ENCODE measurements at places on chromosomes 7 and 10. TPM values are rescaled to one million over a fixed set of nuclear protein-coding genes. Genes with fewer than 3 reads are reported as not detected.

The PRR15 gene
- not detected for total RNA-seq

DNA sequence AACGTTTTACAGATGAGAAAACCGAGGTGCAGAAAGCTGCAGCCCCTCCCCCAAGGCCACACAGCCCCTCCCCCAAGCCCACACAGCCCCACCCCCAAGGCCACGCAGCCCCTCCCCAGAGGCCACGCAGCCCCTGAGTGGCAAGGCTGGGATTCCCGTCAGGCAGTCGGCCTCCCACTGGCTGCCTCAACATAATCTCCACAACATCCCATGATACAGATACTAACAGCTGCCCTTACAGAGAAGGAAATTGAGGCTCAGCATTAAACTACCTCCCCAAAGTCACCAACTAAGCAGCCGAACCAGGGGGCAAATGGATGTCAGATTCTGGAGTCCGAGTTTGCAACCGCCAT lies 15.9 kb downstream of the SH3PXD2A start:
- DNase-seq = no peak

The HTR5A gene
- not detected for total RNA-seq

DNA sequence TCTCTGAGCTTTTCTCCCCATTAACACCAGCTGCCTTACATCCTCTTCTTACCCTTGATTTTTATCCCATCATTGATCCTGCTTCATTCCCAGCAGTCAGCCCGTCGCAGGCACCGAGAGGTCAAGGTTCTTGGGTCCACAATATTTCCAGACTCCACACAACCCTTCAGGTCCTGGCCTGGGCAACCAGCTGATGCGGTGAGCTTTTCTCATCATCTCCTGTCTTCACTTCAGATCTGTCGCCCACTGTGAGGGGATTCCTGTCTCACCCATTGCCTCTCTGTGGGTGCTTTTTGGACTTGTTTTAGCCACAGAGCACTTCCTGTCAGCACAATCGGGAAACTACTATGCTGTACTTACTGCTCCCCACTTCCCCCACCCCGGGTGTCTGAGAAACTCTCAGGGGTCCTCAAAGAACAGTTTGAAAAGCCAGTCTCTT lies 8.4 kb upstream of the PVRIG start:
- no peak for DNase-seq

The PRF1 gene
- not detected for total RNA-seq

DNA sequence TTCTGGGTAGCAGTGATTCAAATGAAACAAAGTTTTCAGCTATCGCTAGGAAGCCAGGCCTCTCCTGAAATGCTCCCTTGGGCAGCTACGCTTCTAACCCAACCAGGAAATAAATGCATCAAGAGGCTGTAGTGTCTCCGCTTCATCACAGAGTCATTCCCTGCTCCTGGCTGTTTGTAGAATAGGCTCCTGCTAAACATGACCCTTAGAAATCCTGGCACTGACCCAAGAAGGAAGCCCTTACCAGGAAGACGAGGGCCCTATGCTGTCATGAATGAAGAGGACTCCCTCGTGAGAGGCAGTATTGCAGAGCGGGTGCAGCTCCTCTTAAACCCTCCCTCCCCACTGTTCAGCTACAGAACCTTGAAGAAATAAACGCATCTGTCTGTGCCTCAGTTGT lies 48.3 kb downstream of the NOD1 start:
- DNase-seq = no peak

DNA sequence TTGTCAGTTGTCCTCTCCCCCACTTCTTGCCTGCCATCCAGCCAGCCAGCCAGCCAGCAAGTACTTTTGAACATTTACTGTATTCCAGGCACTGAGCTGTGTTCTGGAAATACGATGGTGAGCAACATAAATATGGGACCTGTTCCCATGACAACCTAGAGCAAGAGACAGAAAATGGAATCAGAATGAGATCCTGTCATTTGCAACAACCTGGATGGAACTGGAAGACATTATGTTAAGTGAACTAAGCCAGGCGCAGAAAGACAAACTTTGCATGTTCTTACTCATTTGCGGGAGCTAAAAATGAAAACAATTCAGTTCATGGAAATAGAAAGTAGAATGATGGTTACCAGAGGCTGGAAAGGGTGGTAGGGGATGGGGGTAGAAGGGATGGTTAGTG lies 140.7 kb downstream of the ICA1 start:
- peak; percentile 2 for DNase-seq

GRCh38 chr10:2342206-2342605 lies 604.9 kb upstream of the ADARB2 start:
- DNase-seq = no peak

GRCh38 chr10:127657056-127657455 lies 79.9 kb upstream of the FOXI2 start:
- DNase-seq = no peak

The SLC18A3 gene
- total RNA-seq = not detected

DNA sequence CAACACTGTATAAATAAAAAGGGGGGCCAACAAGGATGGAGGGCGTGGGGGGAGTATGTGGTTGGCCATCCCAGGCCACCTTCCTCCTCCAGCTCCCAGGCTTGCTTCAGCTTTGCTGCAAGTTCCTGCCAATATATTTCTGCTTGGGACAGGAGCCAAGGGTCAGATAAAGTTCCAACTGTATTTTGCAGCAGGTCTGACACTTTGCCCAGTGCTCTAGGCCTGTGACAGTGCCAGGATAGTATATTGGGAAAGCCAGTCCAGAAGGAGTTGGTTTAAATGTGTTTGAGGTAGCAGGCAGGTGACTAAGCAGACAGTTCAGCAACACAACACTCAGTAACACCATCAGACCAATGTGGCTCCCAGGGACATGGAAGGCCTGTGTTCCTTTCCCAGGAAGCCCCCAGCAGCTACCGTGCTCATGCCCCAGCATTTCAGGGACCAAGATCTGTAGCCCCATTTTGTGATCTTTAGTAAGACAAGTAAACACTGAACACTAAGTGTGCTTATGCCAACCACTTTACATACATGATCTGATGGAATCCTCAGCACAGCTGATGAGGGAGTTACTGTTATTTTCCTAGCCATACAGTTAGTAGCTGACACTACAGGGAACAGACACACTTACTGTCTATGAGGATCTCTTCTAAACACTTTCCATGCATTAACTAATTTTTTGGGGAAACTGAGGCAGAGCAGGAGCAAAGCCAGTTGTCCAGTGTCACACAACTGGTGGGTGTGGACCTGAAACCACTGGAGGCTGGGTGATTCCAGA lies 38.9 kb downstream of the DNAJB12 start:
- DNase-seq = peak; percentile 50

DNA sequence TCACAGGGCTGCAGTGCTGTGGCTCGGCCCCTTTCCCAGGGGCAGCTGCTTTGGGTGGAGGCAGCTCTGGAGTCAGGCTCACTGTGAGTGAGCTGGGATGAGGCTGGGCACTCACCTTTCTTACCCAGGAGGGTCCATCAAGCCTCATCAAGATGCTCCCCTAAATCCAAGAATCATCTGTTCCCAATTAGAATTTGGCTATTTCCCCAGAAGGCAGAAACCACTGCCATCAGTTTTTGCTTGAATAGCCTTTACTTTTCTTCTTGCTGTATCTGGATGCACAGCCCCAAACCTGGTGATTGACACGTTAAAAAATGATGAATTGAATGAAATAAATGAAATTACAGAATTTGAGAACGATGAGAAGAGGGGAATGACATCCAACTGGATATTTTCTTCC lies 74.3 kb upstream of the LYZL1 start:
- no peak for DNase-seq

GRCh38 chr7:23973264-23973663 lies 263.2 kb downstream of the STK31 start:
- DNase-seq = no peak

DNA sequence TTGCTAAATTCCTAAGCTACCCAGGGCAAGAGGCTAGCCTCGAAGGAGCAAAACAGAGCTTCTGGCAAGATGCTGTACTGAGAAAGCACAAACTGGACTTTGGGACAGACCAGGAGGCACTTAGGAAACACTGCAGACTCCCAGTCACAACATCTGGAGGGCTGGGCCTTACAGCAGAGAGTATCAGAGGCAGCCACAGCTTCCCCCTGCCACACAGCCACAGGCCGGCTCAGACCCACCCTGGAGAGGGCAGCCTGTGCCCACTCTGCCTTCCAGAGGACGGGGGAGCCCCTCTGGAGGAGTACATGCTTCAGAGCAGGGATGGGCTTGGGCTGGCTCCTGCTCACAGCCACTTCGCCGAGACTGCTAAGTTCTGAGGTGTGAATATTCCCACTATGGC lies 17.4 kb downstream of the ESYT2 start:
- no peak for DNase-seq

GRCh38 chr10:5897504-5897903 lies 7.5 kb downstream of the FBH1 start:
- no peak for DNase-seq

Data from LHCN-M2 (cell line).